ENCODE measurements at places on chromosomes 3 and 15.

DNA sequence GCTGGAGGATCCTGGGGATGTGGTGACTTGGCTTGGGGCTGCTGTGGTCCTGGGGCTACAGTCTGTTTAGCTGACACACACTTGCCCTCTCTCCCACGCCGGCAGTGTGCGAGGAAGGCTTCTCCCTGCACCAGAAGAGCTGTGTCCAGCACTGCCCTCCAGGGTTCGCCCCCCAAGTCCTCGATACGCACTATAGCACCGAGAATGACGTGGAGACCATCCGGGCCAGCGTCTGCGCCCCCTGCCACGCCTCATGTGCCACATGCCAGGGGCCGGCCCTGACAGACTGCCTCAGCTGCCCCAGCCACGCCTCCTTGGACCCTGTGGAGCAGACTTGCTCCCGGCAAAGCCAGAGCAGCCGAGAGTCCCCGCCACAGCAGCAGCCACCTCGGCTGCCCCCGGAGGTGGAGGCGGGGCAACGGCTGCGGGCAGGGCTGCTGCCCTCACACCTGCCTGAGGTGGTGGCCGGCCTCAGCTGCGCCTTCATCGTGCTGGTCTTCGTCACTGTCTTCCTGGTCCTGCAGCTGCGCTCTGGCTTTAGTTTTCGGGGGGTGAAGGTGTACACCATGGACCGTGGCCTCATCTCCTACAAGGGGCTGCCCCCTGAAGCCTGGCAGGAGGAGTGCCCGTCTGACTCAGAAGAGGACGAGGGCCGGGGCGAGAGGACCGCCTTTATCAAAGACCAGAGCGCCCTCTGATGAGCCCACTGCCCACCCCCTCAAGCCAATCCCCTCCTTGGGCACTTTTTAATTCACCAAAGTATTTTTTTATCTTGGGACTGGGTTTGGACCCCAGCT is 2.9 kb upstream of the FES start:
- DNase-seq = no peak

DNA sequence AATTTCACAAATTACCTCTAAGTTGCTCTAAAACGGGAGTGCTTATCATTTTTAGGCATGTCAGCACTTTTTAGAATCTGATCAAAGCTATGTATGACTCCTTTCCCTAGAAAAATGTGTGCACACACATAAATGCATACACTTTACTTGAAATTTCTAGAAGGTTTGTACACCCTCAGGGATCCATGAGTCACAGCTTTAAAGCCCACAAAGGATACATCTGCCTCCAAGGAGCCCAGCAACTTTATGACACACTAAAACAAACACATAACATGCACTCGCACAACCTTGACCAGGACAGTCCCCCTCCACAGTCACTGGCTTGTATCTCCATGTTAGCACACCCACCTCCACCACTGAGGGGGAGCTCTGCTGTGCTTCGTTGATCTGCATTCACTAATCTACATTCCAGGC is 722.0 kb upstream of the CFAP20DC start:
- no peak for DNase-seq

DNA sequence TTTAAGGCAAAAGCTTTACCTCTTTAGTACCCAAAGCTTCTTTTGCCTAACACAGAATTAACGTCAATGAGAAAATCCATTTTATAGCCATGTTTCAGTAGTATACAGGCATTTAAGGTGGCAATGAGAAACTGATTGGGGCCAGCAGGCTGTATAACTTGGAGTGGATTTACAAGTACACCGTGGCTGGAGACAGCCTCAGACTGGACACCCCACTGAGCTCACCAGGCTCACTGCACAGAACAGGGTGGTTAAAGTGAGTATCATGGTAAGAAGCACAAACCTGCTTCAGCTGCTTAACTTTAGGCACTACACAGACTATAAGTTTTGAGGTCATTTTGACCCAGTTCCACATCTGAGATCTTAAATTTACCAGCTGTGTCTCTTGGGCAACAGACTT is 8.9 kb downstream of the CPOX start:
- no peak for DNase-seq

GRCh38 chr3:192864941-192865340 is 52.7 kb downstream of the MB21D2 start:
- DNase-seq = no peak

Measured in left colon (tissue), 2 donors.